ENCODE measurements at places on chromosomes 6 and 20.
A peak's percentile ranks its signal among the peaks of the same experiment; 100 is the strongest.

DNA sequence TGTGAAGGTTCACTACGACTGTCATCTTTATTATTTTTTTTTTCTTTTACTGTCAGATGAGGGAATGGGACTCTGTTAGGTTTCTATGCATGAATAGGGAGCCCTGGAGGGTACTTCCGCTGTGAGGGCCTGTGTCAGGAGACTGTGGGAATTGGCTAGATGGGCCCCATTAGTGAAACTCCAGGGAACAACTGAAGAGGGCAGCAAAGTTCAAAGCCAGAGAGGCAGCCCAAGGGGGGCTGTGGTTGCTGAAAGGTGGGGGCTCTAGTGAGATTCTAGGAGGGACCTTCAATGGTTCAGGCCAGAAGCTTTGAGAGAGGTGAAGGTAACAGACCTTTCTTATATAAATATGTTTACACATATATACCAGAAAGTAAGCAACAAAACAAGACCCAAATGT, 13.2 kb upstream of the EPB41L1 start:
- no peak for DNase-seq

- no peak for DNase-seq
Observed at GRCh38 chr20:19967445-19967844, 49.7 kb upstream of the NAA20 start.

DNA sequence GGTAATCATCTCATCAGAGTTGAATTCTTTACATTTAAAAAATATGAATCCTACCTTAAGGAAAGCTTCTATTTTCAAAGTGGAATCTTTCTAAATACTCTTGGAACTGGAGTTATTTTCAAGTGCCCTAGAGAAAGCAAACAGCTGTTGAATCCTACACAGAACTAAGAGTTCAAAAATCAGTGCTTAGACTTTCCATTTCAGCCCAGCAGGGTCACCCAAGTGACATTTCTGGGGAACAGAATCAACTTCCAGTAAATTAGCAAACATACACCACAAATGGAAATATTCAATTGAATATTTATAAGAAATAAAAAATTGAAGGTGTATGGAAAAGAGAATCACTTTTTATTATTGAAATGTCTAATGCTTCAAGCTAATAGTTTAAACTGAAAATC, 427.7 kb upstream of the NOX3 start:
- no peak for DNase-seq

DNA sequence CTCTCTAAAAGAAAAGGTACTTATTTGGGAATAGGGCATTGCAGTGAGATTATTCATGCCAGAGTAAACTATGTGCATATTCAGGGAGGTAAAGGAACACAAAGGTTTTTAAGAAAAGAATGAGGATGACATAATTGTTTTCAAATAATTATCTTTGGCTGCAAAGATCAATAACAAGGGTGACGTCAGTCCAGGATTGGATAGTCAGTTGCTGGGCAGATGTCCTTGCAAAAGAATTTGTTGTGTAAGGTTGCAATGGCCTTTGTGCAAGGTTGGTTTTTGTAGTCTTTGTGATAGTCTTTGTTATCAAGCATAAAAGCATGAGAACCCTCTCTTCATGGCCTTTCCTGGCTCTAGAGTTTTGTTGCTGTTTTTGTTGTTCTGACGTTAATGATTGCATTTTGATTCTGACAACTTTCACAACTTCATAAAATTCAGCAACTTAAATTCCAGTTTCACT, 17.7 kb downstream of the LOC128125822 start:
- no peak for DNase-seq

DNA sequence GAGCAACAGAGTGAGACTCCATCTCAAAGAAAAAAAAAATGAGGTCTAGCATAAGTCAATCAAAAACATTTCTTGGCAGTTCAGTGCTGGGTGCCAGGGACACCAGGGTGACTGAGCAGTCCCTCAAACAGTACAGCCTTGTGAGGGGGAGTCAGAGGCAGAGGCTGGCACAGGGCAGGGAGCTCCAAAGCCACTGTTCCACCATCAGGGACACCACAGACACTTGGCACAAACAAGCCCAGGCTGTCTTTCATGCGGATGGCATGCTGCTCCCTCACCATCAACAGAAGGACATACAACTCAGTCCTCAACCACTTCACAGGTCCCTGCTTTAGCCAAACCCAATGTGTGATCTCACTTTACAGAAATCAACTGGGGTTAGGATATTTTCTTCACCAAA, 36.0 kb upstream of the GRM4 start:
- no peak for DNase-seq

GRCh38 chr6:162373868-162374267, 353.7 kb downstream of the PRKN start:
- no peak for DNase-seq

GRCh38 chr20:6698056-6698455, 69.4 kb upstream of the BMP2 start:
- no peak for DNase-seq

GRCh38 chr20:32967961-32968457, 36.2 kb downstream of the SUN5 start:
- DNase-seq: peak; percentile 49

DNA sequence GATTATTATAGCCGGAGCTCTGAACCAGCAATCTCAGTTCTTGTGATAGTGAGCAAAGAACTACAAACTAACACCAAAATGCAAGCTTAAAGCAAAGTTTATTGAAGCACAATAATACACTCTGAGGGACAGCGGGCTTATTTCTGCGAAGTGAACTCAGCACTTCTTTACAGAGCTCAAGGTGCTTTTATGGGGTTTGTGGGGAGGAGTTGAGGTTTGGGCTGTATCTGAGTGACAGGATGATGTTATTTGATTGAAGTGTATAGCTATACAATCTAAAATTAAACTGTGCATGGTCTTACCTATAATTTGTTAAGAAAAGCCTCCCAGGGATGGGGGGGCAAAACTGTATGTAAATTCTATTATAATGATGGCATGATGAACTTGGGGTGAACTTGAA, 1.0 kb upstream of the HFE start:
- peak; percentile 16 for DNase-seq

DNA sequence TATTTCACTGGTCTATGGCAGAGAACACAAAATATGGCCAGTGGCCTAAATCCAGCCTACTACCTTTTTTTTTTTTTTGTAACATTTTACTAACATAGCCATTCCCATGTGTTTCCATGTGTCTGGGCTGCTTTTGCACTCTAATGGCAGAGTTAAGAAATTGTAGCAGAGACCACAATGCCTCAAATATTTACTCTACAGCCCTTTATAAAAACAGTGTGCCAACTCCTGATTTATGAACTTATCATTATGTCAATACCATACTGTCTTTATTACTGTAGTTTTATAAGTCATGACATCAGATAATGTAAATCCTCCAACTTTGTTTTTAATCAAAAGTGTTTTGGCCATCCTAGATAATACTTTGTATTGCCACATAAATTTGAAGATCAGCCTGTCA, 27.4 kb upstream of the CAP2 start:
- no peak for DNase-seq

- no peak for DNase-seq
Observed at GRCh38 chr6:122931916-122932315, 64.1 kb upstream of the CLVS2 start.

DNA sequence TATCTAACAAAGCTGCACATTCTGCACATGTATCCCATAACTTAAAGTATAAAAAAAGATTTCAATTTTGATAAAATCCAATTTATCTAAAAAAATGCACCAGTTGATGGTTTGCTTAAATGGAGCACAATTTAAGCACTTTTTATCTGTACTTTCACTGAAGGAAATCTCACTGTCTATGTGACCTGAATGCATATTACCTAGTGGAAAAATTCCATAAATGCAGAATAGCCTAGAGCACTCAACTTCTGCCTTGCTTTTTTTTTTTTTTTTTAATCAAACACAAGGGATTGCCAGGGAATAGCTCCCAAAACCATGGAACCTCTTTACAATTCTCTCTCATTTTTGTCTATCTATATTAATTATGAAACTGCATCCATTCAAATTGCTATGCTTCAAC, 80.4 kb downstream of the RFPL4B start:
- DNase-seq: no peak

DNA sequence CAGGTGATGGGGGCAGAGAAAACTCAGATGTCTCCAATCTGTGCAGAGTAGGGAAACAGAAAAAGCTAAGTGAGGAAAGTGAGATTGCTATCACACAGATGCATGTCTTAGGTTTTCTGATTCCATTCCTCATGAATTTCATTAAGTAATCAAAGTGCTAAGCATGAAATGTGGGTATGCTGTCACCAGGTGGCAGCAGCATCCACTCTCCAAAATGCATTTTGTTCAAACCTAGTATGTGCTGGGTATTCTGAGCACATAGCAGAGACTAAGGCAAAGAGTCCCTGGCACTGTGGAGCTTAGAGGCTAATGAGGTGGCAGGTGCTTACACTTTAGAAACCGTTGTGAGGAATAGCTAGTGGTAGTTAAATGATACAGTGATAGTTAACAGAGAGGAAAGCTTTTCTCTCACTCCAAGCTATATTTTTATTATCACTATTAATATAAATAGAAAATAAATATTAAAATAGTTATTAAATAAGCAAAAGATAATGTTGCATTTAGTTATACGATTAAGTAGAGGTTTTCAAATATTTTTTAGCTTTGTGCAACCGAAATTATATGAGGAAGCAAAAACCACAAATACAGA, 179.5 kb downstream of the CDH26 start:
- DNase-seq: no peak

- DNase-seq: no peak
Observed at GRCh38 chr6:45569210-45569945, 191.6 kb upstream of the SUPT3H start.

GRCh38 chr20:50460115-50460607, 50.0 kb upstream of the PTPN1 start:
- DNase-seq: no peak

- no peak for DNase-seq
Observed at GRCh38 chr6:7461416-7461815, 71.8 kb downstream of the RIOK1 start.

GRCh38 chr20:34891166-34892062, 15.0 kb downstream of the ACSS2 start:
- DNase-seq: no peak

DNA sequence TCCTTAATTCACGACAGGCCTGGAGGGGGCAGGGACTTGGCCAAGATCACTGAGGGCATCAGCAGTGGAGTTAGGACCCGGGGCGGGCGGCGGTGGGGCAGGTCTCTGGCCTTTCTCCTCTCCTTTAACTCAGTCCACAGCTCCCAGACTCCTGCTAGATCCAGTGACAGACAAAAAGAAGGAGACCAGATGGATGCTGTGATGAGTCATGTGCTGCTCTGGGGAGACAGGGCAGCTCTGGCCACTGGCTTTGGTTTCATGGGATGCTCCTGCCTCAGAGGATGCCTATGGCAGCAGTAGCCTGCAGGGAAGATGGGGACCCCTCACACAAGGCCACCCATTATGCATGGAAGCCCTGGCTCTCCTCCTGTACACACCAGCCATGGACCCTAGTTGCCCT, 20.5 kb downstream of the EPB41L1 start:
- DNase-seq: no peak

DNA sequence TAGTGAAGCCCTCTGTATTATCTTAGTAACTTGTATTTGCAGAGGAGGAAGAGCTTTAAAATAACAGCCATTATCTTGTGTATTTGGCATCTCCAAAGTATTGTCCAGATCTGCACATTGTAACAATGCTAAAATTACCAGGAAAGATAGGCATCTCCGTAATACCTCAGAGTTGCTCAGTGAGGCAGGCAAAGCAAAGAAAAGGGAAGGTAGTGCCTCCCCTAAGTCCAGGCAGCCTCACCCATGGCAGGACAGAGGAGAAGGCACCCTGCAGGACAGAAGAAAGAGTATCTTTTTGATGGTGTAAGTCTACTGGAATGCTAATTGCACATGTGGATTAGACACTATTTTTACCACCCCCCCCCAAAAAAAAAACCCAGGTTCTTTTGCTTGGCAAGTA, 13.6 kb upstream of the SSTR4 start:
- no peak for DNase-seq

- DNase-seq: no peak
Observed at GRCh38 chr6:148200293-148200692, 142.3 kb upstream of the SASH1 start.

Measured in stimulated activated CD8-positive, alpha-beta memory T cell treated with anti-CD3 and anti-CD28 coated beads, Interleukin-7, amount 100 ng/mL, for 4 hours (primary cell).